ENCODE measurements at places on chromosomes 16 and 17.

- H3K27me3 ChIP-seq, result no peaks in the 10 kb centered on the region
- no peak for DNase-seq
- H3K36me3 ChIP-seq, result no peaks in the 10 kb centered on the region
- H3K4me3 ChIP-seq, result no peak overlapping the region
- no peak overlapping the region for H3K27ac ChIP-seq
- no peaks in the 10 kb centered on the region for H3K4me1 ChIP-seq
Observed at GRCh38 chr16:55203570-55203969, 120.4 kb upstream of the IRX6 start.

GRCh38 chr17:74442670-74443515, 11.0 kb downstream of the GPRC5C start:
- H3K4me3 ChIP-seq, result peak overlapping the region; percentile 11
- no peak for DNase-seq
- no peak overlapping the region for H3K27ac ChIP-seq
- peaks cover 3% of the 10 kb centered on the region for H3K36me3 ChIP-seq

GRCh38 chr16:81489547-81490267, 45.1 kb downstream of the CMIP start:
- no peak overlapping the region for H3K4me3 ChIP-seq
- H3K27me3 ChIP-seq, result no peaks in the 10 kb centered on the region
- no peak for DNase-seq
- H3K36me3 ChIP-seq, result no peaks in the 10 kb centered on the region
- H3K4me1 ChIP-seq, result peaks cover 6% of the 10 kb centered on the region

DNA sequence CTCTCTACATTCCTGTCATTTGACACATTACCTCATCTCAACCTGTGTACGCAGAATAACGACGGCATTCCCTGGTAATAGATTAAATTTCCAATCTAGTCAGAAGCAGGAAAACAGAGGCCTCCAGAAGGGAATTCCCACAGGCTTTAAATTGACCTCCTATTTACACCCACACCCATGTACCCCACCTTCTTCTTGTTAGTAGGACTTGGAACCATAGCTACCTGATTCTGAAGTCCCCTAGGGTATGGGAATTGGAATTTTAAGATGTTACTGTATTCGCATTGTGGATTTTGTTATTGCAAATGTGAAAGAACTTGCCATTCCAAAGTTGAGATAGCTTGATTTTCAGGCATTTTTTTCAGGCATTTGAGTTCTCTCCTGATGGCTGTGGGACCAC, 377.5 kb upstream of the DYNLRB2 start:
- H3K27me3 ChIP-seq, result no peaks in the 10 kb centered on the region
- DNase-seq, result no peak
- H3K4me3 ChIP-seq, result no peak overlapping the region
- no peak overlapping the region for H3K27ac ChIP-seq

DNA sequence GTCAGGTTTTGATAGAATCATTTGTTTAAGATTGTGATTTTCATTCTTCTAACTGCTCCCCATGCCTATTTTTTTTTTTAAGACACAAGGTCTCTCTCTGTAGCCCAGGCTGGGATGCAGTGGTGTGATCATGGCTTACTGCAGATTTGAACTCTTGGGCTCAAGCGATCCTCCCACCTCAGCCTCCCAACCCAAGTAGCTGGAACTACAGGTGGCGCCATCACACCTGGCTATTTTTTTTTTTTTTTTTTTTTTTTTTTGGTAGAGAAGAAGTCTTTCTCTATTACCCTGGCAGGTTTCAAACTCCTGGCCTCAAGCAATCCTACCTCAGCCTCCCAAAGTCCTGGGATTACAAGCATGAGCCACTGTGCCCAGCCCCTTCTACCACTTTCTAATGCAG, 223.3 kb downstream of the CBLN1 start:
- H3K36me3 ChIP-seq, result no peaks in the 10 kb centered on the region
- no peak overlapping the region for H3K27ac ChIP-seq
- H3K4me3 ChIP-seq, result no peak overlapping the region
- H3K27me3 ChIP-seq, result no peaks in the 10 kb centered on the region
- no peak for DNase-seq
- no peaks in the 10 kb centered on the region for H3K4me1 ChIP-seq

- no peak for DNase-seq
- no peaks in the 10 kb centered on the region for H3K36me3 ChIP-seq
- no peaks in the 10 kb centered on the region for H3K27me3 ChIP-seq
- no peak overlapping the region for H3K4me3 ChIP-seq
- no peak overlapping the region for H3K27ac ChIP-seq
Observed at GRCh38 chr16:1194665-1195392, 30.2 kb downstream of the TPSG1 start.

GRCh38 chr16:66293207-66293735, 73.2 kb upstream of the CDH5 start:
- no peak overlapping the region for H3K4me3 ChIP-seq
- no peaks in the 10 kb centered on the region for H3K27me3 ChIP-seq
- no peak overlapping the region for H3K27ac ChIP-seq
- DNase-seq, result no peak
- H3K36me3 ChIP-seq, result no peaks in the 10 kb centered on the region

DNA sequence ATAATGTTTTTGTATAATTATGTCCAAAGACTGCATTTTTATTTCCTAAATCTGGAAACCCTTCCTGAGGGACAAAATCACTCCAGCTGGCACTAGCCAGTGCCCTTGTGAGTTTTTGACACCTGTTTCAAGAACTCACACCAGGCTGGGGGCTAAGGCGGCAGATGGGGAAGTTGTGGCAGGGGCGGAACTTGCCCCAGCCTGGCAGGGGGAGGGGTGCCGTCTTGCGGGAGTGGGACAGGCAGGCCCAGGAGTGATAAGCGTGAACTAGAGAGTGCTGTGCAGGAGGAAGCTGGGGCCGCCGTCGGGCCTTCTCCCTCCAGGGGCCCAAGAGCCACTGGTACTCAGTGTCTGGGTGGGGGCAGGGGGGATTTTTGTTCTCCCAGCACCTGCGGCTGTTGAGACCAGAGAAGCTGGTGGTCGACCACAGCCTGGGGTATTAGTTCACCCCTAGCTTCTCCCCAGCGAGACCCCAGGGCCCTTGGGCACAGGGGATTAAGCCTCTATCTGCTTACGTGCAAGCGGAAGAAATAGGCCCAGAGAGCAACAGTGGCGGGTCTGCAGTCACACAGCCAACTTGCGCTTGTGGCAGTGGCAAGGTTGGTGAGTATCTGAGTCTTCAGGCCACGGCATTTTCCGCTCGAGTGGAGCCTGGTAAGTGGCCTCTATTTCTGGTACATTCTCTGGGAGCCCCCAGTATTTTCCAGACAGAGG, 40.2 kb upstream of the PLCG2 start:
- no peak overlapping the region for H3K4me3 ChIP-seq
- no peak for DNase-seq
- H3K36me3 ChIP-seq, result no peaks in the 10 kb centered on the region
- H3K27ac ChIP-seq, result no peak overlapping the region
- H3K27me3 ChIP-seq, result no peaks in the 10 kb centered on the region
- H3K4me1 ChIP-seq, result no peaks in the 10 kb centered on the region

- H3K4me1 ChIP-seq, result no peaks in the 10 kb centered on the region
- H3K27ac ChIP-seq, result no peak overlapping the region
- H3K4me3 ChIP-seq, result no peak overlapping the region
- no peaks in the 10 kb centered on the region for H3K27me3 ChIP-seq
- H3K36me3 ChIP-seq, result no peaks in the 10 kb centered on the region
Observed at GRCh38 chr16:1042866-1043265, 29.7 kb upstream of the SSTR5 start.

DNA sequence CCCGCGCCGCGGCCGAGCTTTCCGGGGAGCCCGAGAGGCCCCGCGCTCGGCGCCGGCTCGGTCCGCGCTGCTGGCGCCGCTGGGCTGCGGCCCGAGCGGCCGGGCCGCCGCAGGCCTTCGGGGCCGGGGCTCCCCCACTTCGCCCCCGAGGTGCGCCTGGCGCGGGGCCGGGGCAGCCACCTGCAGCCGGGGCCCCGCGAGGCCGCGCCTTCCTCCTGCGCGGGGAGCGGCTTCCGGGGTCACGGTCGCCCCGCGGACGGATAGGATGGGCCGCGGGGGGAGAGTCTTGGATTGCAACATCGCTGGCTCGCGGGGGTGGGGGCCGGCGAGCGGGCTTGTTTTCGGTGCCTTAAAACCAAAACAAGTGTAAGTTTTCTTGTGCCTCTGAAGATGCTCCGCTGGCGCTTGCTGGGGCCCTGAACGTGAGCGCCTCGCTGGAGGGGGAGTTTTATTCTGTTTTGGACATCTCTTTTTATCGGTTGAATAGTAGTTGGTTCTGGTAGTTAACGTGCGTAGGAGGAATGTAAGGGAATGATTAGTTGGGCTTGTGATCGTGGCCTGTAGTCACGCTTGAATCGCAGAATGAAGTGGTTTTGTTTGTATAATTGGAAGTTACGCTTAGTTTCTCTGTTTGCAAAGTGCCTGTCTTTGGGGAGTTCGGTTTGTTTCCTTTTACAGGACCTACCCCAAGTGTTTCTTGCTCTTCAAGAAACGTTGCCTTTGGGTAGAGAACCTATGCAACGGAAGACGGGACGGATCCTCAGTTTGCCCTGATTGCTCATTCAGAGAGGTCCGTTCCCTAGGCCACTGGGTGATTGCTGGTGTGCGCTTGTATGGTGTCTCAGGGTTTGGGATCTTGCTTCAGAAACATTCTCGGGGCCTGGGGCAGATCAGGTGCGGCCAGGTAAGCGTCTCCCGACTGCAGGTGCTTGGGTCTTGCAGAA, 724 bp downstream of the UBE2I start:
- H3K27ac ChIP-seq, result no peak overlapping the region
- H3K4me1 ChIP-seq, result peaks cover 4% of the 10 kb centered on the region
- peaks cover 22% of the 10 kb centered on the region for H3K36me3 ChIP-seq
- H3K4me3 ChIP-seq, result peak overlapping the region; percentile 94
- no peak for DNase-seq
- no peaks in the 10 kb centered on the region for H3K27me3 ChIP-seq

GRCh38 chr17:81037026-81037797, 2.3 kb downstream of the BAIAP2 start:
- H3K4me3 ChIP-seq, result no peak overlapping the region
- no peak overlapping the region for H3K27ac ChIP-seq
- H3K36me3 ChIP-seq, result peaks cover 6% of the 10 kb centered on the region

GRCh38 chr16:58883131-58883530, 149.0 kb upstream of the GOT2 start:
- H3K27ac ChIP-seq, result no peak overlapping the region
- H3K27me3 ChIP-seq, result no peaks in the 10 kb centered on the region
- H3K4me1 ChIP-seq, result no peaks in the 10 kb centered on the region
- no peak for DNase-seq

- H3K36me3 ChIP-seq, result peaks cover 12% of the 10 kb centered on the region
- no peak for DNase-seq
- H3K4me1 ChIP-seq, result no peaks in the 10 kb centered on the region
Observed at GRCh38 chr17:21209511-21210175, 4.3 kb downstream of the TMEM11 start.

DNA sequence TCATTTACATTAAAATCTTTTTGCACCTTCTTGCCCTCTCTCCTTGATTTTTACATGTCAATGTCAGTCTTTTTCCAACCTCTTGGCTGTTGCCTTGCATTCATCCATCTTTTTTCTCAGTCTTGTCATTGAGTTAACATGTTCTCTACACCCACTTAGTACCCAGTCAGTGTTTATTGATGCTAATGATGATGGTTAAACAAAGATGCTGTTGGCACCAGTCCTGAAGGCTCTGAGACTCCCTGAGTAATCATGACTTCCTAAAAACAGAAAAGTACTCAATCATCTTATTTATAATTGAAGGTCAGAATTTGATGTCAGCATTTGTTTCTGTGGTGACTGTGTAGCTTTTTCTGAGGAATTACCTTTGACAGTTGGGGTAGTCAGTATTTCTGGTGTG, 104.5 kb downstream of the NLK start:
- H3K4me1 ChIP-seq, result no peaks in the 10 kb centered on the region
- H3K27me3 ChIP-seq, result no peaks in the 10 kb centered on the region
- no peak overlapping the region for H3K27ac ChIP-seq
- no peaks in the 10 kb centered on the region for H3K36me3 ChIP-seq
- DNase-seq, result no peak

GRCh38 chr17:1999557-2000251, 25.4 kb downstream of the RTN4RL1 start:
- H3K27ac ChIP-seq, result no peak overlapping the region
- peaks cover 3% of the 10 kb centered on the region for H3K27me3 ChIP-seq
- no peak overlapping the region for H3K4me3 ChIP-seq

- no peaks in the 10 kb centered on the region for H3K27me3 ChIP-seq
- no peaks in the 10 kb centered on the region for H3K4me1 ChIP-seq
- H3K27ac ChIP-seq, result no peak overlapping the region
- no peak for DNase-seq
Observed at GRCh38 chr16:5971106-5971505, 873.5 kb upstream of the EEF2KMT start.

- DNase-seq, result no peak
- H3K4me3 ChIP-seq, result no peak overlapping the region
- H3K27ac ChIP-seq, result no peak overlapping the region
Observed at GRCh38 chr16:86772671-86773353, 194.5 kb downstream of the FOXL1 start.

DNA sequence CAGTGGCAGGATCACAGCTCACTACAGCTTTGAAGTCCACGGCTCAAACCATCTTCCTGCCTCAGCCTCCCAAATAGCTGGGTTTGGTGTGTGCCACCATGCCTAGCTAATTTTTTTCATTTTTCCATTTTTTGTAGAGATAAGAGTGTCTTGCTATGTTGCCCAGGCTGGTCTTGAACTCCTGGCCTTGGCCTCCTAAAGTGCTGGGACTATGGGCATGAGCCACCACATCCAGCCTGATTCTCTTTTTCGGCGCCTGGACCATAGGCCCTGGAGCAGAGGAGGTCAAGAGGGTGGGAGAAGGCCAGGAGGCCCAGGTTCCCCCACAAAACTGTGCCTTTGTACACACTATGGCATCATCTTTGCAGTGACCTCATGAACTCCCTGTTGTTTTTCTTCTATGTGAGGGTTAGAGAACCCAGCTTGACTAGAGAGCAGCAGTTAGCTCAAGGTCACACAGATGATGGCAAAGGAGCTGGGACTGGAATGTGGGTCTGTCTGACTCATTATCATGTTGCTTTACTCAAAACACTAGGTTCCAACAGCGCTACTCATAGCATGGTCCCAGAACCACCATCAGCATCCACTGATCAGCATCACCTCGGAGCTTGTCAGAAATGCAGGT, 16.3 kb downstream of the SCN4A start:
- H3K4me3 ChIP-seq, result no peak overlapping the region
- no peaks in the 10 kb centered on the region for H3K27me3 ChIP-seq
- DNase-seq, result no peak
- H3K27ac ChIP-seq, result no peak overlapping the region
- H3K36me3 ChIP-seq, result no peaks in the 10 kb centered on the region

DNA sequence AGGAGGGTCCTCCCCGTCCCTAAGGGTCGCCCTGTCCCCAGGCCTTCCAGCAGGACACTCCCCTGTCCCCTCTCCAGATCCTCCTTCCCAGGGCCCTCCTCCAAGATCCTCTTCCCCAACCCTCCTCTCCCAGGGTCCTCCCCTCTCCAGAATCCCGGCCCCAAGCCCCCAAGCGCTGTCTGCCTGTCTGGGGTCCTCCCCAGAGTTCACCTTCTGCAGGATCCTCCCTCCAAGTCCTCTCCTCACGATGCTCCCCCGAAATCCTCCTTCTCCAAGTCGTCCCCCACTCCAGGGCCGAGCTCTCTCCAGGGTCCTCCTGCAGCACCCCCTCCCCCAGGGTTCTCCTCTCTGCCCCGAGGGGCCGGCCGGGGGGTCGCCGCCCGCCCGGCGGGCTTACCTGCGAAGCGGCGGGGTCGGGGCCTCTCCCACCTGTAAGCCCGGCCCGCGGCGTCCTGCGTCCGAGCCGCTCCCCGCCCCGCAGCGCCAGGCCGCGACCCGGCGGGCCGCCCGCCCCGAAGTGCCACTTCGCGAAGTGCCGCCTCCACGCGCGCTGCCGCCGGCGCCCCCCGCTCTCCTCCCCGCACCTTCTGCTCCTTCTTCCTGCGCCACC, 678 bp upstream of the BAIAP2 start:
- H3K4me3 ChIP-seq, result peak overlapping the region; percentile 78
- no peaks in the 10 kb centered on the region for H3K4me1 ChIP-seq
- H3K27ac ChIP-seq, result no peak overlapping the region
- H3K36me3 ChIP-seq, result peaks cover 6% of the 10 kb centered on the region
- no peaks in the 10 kb centered on the region for H3K27me3 ChIP-seq
